ENCODE measurements at places on chromosomes 6 and 20.

- no peak for DNase-seq
Observed at GRCh38 chr6:119922814-119923213, 573.3 kb upstream of the MAN1A1 start.

- no peak for DNase-seq
Observed at GRCh38 chr20:62705627-62706026, 3.0 kb upstream of the NTSR1 start.

DNA sequence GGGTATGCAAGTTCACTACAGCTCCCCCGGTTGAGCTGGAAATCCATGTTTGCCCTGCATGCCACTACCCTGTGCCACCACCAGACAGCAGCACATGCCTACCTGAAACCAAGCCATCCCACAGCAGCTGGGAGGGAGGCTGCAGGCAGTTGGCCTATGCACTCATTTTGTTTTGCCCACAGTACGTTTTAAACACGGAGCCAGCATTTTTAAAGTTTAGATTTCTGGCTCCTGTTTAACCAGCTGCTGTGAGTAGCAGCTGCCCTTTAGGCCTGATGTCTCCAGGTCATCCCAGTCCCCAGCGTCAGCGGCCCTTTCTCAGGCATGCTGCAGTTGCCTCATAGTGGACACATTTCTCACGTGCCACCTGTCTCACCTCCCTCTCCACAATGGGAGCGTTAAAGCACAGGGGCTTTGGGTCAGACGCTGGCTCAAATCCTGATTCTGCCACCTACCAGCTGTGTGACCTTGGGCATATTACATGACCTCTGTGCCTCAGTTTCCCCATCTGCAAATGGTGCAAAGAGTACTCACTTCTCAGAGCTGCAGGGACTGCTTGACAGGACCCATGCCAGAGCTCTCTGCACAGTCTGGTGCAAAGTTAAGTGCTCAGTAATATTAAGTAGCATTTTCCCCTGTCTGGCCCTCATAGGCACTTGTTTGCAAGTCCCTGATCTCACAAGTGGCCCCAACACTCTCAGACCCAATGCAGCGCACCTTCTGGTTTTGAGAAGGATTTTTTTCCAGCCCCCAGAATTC is 8.2 kb upstream of the UBE2V1 start:
- peak; percentile 75 for DNase-seq

DNA sequence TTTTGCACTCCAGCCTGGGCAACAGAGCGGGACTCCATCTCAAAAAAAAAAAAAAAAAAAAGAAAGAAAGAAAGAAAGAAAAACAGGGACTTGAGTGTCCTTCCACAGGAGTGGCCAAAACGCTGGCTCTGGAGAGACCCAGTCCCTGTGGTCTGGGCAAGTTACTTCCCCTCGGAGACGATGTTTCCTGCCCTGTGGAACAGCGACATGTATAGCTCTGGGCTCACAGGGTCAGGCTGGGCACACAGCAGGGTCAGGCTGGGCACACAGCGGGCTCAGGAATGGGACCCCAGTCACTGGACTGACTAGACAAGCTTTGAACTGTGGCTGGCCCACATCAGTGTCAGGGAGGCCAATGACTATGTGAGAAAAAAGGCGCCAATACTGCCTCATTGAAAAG is 110.7 kb downstream of the ASXL1 start:
- DNase-seq = no peak

DNA sequence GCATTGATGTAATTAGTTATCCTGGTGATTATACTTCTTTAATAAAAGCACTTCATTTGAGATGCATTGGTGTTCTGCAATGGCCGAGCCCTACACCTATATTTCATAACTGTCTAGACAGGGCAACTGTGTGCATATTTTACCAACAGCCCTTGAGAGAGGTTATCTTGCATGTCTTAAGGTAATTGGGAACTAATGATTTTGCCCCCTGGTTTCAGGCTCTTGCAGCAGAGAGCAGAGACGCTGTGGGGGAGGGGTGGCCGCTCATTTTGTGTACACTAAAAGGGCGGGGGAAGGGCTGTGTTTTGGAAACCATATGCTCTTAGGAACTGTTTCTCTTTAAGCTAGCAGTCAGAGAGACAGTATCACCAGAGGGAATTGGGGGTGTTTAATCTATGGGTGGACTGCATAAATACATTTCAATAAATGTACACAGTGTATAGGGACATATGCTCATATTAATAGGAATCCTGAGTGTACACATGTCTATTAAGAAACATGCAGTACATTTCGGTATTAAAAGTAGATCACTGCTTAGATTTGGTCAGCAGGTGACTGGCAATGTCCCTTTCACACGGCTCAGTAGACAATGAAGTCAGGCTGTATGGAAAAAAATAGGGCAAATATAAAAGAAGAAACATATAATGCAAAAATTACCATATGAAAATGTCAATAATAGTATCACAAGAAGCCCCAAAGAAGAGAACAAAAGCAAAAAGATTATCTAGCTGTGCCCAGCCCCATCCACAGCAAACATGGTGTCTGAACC is 402.9 kb upstream of the CITED2 start:
- no peak for DNase-seq

- no peak for DNase-seq
Observed at GRCh38 chr6:38310061-38310460, 329.7 kb downstream of the BTBD9 start.

- no peak for DNase-seq
Observed at GRCh38 chr6:105880030-105880492, 206.1 kb upstream of the PRDM1 start.

GRCh38 chr20:41038878-41039404 is 10.3 kb downstream of the TOP1 start:
- no peak for DNase-seq

DNA sequence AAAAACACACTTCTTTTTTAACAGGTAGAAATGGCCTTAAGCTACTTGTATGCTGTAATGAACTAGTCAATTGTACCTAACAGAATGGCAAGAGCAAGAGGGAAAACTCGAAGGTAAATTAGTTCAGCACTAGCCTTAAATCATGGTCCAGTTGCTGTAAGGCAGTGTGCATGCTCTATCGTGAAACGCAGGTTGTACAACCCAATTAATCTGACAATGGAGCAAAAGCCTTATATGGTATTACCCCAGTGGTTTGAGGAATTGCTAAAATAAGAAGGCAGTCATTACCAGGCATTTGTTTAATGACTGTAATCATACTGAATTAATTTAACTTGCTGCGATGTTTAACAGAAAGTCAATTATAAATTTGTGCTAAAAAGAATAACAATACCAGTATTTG is 69.3 kb upstream of the SOX4 start:
- no peak for DNase-seq

DNA sequence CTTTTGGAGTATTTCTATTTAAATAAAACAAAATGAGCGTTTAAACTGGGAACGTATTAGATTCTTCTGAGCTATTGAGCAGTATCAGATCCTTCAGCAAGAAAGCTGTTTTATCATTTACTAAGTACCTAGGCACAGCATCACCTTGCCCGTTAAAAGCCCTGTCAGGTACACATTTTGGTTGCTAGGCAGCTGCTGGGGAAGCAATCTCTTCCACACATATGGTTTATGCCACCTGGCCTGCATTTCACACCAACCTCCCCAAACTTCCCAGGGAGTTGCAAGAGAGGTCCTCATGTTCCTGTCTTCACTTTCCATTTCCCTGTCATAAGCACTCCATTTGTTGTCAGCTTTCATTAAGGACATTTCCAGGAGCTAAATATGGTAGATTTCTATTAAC is 400.1 kb downstream of the PLCB1 start:
- no peak for DNase-seq

Data from RKO (cell line).